ENCODE measurements at places on chromosomes 5 and 9. TPM values are rescaled to one million over a fixed set of nuclear protein-coding genes. Genes with fewer than 3 reads are reported as not detected.

GDNF gene
- not detected for total RNA-seq

RICTOR gene
- 48.1 TPM for total RNA-seq

GKAP1 gene
- 5.5 TPM for total RNA-seq

GARIN3 gene
- total RNA-seq: not detected

CDC20B gene
- 0.12 TPM for total RNA-seq

LYRM7 gene
- total RNA-seq: 11.0 TPM

SLC26A2 gene
- total RNA-seq: 9.3 TPM

ZNG1A gene
- 39.5 TPM for total RNA-seq

SAPCD2 gene
- total RNA-seq: 40.6 TPM

PCDHGB7 gene
- 0.07 TPM for total RNA-seq

PCDHGA6 gene
- total RNA-seq: not detected

SLC31A2 gene
- 3.0 TPM for total RNA-seq

GRCh38 chr5:137292461-137293027 lies 206.6 kb downstream of the SPOCK1 start:
- DNase-seq: no peak

DNA sequence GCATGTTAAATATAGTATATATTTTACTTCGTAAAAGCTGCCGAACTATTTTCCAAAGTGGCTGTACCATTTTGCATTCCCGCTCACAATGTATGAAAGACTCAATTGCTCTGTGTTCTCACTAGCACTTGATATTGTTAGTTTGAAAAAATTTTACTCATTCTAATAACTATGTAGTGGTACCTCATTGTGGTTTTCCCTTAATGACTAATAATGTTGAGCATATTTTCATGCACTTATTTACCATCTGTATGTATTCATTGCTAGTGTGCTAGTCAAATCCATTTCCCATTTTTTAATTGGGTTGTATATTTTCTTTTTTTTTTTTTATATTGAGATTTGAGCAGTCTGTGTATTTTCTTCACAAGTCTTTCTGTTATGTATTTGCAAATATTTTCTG lies 58.4 kb downstream of the RANBP17 start:
- no peak for DNase-seq

DNA sequence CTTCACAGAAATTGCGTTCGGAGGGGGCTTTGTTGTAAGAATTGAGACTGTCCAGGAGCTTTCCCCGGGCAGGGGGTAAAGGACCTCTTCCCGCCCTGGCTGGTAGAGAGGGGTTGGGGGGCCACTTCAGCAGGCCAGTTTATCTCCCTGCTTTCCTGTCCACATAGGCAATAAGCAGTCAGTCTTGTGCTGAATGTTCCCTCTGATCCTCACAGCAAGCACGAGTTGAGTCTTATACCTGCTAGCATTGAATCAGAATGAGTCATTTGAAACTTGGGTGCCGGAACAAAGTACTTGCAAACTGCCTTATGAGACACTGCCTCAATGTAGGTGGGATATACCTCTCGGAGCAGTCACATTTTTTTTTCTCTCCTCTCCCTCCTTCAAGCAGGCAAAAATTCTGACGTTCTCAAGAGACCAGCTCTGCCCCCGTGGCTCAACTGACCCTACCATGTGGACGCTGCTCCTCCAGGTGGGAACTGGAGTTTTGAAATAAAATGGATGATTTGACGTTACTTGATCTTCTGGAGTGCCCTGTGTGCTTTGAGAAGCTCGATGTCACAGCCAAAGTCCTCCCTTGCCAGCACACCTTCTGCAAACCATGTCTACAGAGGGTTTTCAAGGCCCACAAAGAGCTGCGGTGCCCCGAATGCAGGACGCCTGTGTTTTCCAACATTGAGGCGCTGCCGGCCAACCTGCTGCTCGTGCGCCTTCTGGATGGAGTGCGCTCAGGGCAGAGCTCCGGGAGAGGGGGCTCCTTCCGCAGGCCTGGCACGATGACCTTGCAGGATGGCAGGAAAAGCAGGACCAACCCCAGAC lies 1.3 kb downstream of the SH3RF2 start:
- DNase-seq: no peak

DNA sequence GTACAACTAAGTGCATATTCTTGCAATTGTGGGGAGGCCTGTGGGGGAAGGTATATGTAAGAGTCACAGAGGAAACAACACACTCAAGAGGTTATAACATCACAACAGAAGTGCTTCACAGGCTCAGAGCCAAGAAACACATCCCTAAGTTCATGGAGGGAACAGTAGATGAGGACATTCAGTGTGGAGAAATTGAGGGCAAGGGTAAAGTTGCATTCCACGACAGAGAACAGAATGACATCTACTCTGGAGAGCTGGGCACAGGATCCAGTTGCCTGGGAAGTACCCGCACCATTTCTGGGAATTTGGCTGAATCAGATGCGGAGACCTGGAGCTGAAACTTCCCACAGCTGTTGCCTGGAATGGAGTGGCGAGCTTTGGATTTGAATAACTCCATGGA lies 197.2 kb downstream of the NXNL2 start:
- no peak for DNase-seq

GRCh38 chr9:131042666-131043065 lies 33.7 kb downstream of the LAMC3 start:
- no peak for DNase-seq

DNA sequence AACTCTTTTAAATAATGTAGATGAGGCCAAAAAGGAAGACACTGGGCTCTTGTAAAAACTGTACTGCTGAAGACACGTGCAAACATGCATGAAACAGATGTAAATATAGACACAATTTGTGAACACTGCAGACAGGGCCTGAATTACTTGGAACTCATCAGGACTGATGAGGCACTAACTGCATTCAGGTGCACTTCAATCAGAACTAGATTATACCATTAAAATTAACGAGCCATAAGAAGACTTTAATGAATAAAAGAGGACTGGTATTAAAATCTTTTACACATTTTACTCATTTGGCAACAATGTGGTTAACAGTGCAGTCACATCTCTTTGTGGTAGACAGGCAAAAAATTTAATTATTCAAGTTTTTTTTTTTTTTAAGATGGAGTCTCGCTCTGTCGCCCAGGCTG lies 13.4 kb upstream of the ZCCHC9 start:
- DNase-seq: no peak

GRCh38 chr5:16064135-16064893 lies 115.3 kb downstream of the MARCHF11 start:
- no peak for DNase-seq

DNA sequence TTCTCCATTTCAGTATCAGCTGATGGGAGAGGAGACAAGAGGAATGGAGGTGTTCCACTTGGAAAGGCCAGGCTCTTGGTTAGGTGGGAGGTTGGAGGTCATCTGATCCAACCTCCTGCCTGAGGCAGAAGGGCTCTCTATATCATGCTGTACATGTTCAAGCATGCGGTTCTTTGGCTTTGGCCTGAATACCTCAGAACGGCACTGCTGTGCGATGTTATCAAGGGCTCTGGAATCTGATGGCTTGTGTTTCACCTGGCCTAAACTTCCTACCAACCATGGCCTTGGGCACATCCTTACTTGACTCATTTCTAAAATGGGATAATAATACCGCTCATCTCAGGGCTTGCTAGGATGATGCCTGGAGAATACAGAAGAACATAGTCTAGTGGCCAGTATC lies 90.1 kb upstream of the FAM169A start:
- DNase-seq: no peak

- DNase-seq: peak; percentile 94
These were observed at the start of gene KDM4C for GRCh38 chr9:6757456-6758247. Gene KDM4C, plus strand, starts transcription at chr9:6757973. Its CDS starts 35,016 bp downstream, at chr9:6792989.

- DNase-seq: no peak
These were observed 28.3 kb upstream of the NR3C1 start for GRCh38 chr5:143431789-143432188.

- DNase-seq: peak; percentile 67
These were observed 55.7 kb downstream of the TSSK1B start for GRCh38 chr5:113378959-113379541.

DNA sequence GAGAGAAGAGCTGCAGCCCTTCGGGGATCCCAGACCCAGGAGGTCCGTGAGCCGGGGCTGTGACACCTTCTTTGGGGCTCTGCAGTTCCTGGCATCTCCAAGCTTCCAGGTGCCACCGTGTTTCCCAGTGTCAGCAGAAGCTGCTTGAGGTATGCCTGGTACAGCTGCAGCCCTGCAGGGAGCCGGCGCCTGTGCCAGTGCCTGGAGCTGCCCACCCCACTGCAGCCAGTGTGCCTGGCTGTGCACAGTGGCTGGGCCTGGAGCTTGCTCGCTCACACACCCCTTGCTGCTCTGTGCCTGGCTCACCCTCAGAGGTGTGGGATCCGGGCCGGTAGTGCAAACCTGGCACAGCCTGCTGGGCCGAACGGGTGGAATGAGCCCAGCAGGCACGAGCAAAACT lies 65.5 kb downstream of the NACC2 start:
- no peak for DNase-seq

DNA sequence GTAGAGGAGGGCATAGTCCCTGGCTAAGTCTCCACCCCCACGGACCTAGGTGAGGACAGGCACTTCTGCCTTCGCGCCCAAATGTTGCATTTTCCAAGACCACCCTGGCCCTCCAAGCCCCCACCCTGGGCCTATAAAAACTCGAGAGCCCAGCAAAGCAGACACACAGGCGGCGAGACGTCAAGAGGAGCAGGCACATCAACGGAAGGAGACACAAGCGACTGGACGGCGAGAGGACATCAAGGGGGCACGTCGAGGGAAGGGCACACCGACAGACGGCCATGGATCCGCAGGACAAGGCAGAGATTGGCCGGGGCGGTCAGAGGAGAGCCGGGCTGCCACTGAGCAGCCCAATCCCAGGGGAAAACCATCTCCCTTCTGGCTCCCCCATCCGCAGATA lies 348.0 kb downstream of the MTRR start:
- DNase-seq: no peak

DNA sequence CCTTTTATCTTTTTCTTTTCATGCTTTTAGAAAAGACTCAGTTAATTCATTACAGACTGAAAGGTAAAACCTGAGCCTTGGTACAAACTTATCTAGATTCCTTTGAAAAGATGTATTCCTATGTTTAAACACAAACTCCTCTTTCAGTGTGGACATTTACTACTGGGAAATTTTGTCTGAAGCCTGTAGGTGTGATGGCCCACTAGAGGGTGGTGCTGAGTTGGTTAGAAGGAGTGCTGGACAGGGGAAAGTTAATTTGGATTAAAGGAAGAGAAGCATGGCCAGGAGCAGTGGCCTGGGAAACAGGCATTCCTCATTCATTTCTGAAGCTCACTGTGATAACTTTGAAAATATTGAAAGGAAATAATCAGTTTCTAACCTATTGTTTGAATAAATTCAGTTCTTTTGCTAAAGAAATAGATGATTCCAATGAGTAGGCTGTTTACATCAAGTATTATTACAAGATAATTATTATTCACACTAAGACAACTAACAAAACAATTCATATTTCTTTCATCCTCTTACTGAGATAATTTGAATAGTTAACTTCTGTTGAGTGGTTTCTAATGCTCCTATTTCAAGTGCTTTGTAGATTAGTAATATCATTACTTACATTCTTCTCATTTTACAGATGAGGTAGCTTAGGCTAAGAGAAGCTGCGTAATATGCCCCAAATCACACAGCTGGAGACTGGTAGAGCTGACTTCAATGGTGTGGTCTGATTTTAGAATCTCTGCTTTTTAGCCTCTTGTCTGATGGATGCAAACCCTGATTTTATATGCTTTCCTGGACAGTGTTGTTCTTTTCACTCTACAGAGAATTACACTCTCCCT lies 150.9 kb downstream of the ADGRV1 start:
- peak; percentile 9 for DNase-seq

- no peak for DNase-seq
These were observed 58.6 kb downstream of the PCDHGC5 start for GRCh38 chr5:141547488-141547887.

DNA sequence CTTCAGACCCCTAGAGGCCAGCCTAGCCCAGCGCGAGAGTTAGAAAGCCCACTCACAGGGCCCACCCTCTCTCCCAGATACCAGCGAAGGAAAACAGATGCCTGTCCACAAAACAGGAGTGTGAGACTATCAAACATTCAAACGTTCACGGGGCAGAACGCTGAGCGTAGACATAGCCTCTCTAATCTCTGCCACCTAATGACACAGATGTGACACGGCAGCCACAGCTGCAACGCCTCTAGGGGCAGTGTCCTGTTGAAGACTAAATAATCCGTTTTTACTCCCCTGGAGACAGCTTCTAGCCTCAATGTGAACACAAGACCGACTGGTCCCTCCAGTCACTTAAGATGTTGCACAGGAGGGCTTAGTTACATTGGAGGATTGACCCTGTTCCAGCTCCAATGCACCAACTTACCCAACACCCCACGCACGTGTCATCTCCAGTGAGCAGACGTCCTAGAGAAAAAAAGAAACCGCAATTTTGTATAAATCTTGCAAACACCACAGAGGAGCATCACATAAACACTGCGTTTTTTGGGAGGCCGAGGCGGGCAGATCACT lies 14.3 kb downstream of the DIPK1B start:
- DNase-seq: peak; percentile 66

DNA sequence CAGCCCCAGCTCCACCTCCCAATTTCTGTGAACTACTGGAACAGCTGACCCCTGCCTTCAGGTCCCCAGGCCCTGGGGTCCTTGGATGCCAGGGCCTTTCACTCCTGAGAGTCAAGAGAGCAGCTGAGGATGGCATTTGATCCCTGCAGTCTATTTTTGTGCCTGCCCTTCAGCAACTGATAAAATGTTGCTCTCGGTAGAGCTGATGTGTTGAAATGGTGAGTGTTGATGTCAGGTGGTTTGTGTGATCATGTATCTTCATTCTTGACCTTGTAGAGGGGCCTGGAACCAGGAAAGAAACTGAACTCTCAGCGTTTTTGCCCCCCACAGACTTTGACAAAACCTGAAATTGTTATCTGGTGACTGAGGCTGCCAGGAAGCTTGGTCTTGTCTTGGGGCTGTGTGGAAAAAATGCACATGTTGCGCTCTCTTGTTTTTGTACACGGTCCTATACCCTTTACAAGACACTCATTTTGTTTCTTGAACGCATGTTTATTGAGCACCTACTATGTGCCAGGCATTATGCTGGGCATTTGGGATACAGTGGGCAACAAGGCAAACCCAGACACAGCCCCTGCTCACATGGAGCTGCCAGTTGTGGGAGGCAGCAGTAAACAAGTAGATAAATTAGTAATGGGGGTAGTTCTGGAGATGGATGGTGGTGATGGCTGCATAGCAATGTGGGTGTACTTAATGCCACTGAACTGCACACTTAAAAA lies 78.3 kb downstream of the PPARGC1B start:
- DNase-seq: no peak

DNA sequence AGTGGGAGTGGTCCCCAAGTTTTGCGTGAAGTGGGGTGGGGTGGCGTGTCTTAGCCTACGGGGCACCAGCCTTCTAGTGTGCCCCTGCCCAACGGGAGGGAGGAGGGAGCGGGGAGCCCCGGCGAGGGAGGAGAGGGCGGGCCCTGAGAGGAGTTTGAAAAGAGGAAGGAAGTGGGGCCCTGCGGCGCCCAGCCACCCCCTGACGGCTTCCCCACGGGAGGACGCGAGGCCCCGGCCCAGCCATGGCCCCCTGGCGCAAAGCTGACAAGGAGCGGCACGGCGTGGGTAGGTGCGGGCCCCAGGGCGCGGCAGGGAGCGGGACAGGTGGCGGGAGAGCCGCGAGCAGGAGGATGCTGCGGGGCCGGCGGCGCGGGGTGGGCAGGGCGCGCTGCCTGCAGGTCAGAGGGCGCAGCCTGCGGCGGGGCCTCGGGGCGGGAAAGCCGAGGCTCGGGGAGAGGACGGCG lies at the start of gene DOCK2:
Gene DOCK2 (plus strand): TSS at position 191 of the 464 bp plus-strand sequence. CDS start 52 bp downstream, at position 243.
- DNase-seq: peak; percentile 82
